ENCODE measurements at places on chromosomes 16 and 17.

DNA sequence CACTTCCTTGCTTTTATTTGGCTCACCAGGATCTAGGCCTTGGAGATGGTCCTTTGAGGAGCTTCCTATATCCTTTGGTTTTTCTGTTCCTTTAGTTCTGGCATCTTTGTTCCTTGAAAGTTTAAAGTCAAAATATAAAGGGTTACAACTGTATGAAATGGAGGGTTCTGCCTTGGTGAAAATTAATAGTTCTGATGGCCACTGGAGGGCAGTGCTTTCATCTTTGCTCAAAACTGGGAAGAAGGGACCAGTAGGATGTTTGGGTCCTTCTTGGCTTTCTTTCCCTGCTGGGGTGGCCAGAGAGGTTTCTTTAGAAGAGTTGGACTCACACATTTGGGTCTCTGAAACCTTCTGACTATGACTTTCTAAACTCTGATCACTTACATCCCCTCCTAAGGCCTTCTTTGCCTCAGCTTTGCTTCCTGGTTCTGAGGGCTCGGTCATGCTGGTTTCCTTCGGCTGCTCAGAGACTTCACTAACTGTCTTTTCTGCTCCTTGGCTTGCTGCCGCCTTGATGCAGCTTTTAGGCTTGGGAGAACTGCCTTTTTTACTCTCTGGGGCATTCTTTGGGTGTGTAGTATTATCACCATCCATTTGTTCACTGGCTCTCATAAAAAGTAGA is 10.9 kb upstream of the ITGA2B start:
- DNase-seq = peak; percentile 67

GRCh38 chr17:2631211-2631610 is 37.8 kb downstream of the PAFAH1B1 start:
- DNase-seq = no peak

GRCh38 chr17:45316434-45317110 is at the start of gene MAP3K14:
Gene MAP3K14 (minus strand): TSS chr17:45317020. CDS start chr17:45290745, 26,275 bp downstream.
- DNase-seq = peak; percentile 74

- no peak for DNase-seq
These were observed 4.2 kb downstream of the MYH13 start for GRCh38 chr17:10368561-10368960.

DNA sequence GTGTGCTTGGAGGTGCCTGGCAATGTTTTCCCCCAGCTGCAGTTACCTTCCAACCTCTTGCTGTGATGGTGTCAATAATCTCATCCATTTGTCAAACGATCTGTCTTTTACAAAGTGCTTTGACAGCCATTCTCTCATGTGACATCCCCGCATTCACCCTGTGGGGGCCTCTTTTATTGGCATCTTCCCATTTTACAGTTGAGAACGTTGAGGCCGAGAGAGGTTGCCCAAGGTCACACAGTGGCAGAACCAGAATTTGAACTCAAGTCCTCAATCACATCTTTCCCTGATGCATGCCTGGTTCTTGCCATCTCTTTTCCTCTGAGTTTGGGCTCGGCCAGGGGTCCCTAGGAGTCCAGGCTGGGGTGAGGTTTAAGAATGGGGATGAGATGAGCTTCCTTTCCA is 1.5 kb downstream of the TAOK2 start:
- no peak for DNase-seq
